NAMALWA (cell line): ENCODE measurements at places on chromosomes 2 and 18.

- no peak for DNase-seq
Observed at GRCh38 chr18:70195014-70195614, 10.4 kb downstream of the RTTN start.

DNA sequence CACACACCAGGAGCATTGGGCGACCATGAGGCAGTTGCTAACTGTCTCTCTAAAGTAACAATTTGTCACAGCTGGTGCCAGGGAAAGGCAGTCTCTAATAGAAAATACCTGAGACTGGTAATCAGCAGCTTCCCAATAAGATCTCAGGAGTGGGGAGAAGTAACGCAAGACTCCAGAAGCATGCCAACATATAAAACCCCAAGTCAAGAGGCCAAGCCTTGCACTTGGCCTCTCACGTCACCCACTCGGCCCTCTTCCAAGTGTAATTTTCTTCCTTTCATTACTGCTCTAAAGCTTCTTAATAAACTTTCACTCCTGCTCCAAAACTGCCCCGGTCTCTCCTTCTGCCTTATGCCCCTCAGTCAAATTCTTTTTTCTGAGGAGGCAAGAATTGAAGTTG, 455.6 kb upstream of the ACVR2A start:
- DNase-seq, result no peak

DNA sequence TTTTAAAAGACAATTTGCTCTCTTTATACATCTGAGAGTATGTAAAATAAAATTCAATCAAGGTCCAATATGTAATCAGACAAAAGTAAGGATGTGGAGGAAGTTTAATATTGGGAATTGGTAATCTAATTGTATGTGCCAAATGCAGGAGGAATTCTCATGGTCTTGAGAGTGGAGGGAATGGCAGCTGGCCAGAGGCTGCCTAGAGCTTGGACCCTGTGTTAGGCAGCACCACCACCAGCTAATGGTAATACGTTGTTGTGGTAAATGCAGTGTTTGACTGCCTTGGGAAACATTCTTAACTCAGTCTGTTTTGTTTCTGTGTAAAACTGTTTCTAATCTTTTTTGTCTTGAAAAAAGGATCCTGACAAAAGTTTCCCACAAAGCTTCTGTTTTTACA, 30.0 kb downstream of the GALNT1 start:
- no peak for DNase-seq

DNA sequence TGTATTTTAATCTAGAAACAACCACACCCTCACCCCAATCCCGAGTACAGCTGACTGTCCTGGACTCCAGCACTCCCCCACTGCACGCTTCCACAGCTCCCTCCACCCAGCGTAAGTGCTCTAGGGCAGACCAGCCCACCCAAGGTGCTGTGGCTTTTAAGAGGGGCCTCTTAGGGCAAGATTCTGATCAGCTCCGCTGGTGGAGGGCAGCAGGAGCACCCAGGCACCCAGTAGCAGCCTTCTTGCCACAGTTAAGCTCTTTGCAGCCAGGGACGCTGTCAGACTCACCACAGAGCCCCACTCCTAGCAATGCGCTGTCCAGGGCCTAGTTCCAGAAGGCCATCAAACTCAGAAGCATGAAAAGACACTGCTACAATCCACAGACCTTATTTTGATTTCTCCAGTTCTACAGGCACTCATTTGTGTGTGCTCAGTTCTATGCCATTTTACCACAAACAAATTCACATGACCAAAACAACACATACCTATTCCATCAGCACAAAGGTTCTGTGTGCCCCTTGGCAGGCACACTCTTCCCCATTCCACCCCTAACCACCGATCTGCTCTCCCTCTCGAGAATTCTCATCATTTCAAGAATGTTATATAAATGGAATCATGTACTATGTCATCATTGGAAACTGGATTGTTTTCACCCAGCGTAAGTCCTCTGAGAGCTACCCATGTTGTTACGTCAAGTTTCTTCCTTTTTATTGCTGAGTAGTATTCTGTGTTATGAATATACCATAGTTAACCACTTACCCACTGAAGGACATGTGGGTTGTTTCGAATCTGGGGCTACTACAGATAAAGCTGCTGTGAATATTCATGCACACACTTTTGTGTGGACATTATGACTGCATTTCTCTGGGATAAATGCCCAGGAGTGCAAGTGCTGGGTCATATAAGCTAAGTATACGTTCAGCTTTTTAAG, 40.4 kb downstream of the PTPN2 start:
- DNase-seq, result no peak

- DNase-seq, result no peak
Observed at GRCh38 chr2:173578404-173579107, 223.9 kb downstream of the CDCA7 start.

DNA sequence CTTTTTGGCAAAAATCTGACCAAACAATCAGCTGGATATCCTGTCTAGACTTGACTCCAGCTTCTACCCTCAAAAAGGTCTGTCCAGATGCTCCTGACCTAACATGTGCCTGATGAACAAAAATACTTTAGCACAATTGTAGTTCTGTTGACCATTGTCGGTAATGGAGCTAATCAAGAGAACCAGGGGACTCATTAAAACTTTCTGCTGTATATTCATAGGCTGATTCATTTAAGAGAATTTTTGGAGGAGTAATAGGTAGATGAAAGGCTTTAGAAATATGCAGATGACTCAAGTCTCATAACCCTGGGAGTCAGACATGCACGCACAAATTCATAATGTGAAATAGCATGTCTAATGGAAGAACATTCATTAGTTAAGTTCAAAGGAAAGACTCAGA, 514.2 kb downstream of the TXNL1 start:
- no peak for DNase-seq

GRCh38 chr18:11714244-11714918, 25.3 kb downstream of the GNAL start:
- DNase-seq, result no peak

DNA sequence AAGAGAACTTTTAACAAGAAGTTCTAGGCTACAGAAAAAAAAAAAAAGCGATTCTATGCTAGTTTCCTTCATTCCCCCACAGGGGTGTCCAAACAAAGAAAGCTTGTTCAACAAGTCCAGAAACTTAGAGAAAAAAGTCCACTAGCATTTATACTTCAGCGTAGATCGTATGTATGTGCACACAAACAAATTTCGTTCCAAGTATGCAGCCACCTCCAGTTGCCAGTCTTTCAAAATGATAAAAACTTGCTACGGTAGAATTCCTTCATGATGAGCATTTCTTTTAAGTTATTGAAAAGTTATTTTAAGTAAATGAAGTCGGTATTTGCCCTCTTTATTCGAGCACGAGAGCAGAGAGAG, 3.7 kb upstream of the OTX1 start:
- no peak for DNase-seq

- DNase-seq, result no peak
Observed at GRCh38 chr2:51791496-51791895, 759.6 kb upstream of the NRXN1 start.

- DNase-seq, result no peak
Observed at GRCh38 chr2:192534072-192534471, 339.3 kb upstream of the TMEFF2 start.

DNA sequence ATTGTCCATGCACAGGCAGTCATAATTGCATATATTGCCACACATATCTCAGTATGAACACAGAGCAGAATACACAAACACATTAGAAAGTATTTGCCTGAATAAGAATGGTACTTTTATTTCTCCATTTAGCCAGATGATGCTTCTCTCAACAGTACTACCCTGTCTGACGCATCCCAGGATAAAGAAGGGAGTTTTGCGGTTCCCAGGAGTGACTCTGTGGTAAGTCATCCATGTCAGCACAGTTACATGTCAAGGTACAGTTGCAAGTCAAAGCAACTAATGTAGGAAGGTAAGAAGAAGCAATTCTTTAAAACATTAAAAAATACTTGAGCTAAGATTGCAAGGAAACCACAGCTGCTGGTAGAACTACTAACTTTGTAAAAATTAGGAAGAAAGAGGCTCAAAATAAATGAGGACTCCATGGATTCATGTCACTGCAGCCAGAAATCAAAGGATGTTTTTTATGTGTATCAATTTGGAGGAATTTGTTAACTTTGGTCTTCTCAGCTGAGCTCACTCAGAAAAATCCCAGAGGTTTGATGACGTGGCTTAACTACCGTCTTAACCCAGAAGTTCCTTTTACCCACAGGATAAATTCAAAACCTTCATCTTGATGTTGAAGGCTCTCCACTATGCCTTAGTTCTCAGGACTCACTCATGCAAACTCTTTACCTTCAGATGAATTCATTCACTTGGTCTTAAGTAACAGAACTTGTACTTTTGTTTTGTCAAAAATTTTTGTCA, 130.3 kb downstream of the ARHGAP28 start:
- DNase-seq, result no peak

DNA sequence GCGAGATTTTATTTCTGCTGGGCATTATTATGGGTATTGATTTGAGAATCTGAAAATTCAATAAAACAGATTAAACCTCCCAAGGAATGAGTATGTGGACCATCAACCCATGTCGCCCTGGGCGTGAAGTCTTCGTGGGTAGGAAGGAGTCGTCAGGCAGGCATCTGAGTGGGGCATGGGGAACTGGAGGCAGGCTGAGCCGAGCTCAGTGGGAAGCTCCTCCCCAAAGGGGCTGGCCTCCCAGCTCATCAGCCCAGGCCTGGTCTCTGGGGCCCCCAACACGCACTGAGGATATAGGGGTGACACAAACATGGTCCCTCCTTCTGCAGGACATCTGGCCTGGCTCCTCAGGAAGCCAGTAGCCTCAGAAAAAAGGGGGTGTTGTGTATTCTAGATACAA, 265.2 kb downstream of the TFCP2L1 start:
- DNase-seq, result no peak

DNA sequence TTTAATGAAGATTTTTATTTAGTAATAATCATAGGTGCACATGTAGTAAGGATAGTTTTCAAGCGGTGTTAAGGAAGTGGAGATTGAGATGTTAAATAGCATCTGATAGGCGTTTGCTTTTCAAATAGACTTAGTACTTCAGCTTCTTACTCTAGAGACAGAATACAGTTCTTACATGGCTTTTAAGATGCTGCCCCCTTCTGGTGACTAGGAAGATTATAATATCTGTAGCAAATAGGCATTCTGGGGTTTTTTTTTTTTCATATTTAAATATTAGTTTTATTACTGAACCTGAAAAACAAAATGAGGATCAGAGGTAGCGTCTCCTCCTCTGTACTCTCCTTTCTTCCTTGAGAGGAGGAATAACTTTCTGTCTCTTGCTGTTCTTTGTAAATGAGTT, 100.2 kb downstream of the AGAP1 start:
- peak; percentile 51 for DNase-seq

- DNase-seq, result peak; percentile 79
Observed at GRCh38 chr18:66495844-66496243, 108.0 kb downstream of the CDH19 start.

DNA sequence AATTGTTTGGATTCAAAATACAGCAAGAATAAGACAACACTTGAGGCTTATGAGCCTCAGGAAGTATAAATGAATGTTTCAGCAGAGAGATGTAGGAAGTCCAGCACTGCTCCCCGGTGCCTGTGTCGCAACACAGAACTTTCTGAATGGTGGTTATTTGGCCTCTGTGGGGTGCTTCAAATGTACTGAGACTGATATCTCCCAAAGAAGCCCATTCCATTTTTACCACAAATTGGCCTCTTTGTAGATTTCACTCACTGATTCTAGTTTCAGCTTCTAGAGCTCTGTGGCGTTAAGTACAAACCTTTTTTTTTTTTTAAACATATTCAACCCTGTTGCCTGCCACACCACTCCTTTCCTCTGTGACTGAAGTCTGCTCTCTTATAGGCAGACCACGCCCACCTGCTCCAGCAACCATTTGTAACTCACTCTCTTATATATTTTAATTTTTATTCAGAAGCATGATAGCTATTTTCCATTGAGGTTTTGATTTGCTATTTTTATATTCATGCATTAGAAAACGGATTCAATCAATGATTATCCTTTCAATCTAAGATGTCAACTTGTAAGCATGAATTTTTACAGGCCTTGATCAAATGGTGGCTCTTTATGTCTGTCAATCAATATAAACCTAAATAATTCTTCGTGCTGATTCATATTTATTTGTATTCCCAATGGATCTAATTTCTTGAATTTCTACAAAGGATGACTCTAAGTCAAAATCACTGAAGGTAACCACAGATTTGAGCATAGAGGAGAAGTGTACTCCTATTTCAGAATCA, 277.1 kb upstream of the CCDC68 start:
- peak; percentile 26 for DNase-seq

- DNase-seq, result peak; percentile 58
Observed at GRCh38 chr18:60090170-60090569, 190.4 kb downstream of the PMAIP1 start.

DNA sequence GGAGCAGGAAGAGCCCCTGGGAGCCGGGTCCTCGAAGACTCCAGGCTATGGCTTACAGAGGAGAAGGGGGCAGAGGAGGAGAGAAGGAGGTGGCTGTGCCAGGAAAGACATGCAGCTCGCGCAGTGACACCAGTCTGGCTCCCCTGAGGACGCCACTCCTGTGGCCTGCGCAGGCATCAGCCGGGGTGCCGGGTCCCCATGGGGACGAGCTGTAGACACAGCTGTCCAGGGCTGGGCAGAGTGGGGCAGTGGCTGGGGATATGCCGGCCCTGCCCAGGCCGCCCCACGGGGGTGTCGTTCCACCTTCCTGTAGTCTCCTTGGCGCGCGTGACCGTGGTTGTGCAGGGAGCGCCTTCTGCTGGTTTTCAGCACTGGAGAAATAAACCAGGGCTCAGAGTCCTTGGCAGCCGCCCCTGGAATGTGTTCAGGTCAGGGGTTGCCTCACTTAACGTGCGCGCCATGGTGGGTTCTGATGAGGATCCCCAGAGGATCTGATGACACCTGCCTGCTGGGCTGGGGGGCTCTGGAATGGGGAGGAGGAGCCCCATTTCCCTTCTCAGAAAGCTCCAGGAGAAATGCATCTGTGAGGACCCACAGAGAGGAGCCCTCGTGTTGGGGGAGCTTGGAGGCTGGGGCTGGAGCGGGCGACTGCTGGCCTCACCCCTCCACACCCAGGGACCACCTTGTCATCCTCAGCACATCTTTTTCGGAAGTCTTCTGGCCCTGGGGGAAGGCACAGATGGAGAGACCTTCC, 26.7 kb downstream of the RAMP1 start:
- DNase-seq, result no peak
